Iris pigment epithelial cell (primary cell): ENCODE measurements at places on chromosomes 5 and 9.

- peak; percentile 85 for DNase-seq
Measured at GRCh38 chr9:21904371-21904770, 89.8 kb downstream of the CDKN2A start.

- no peak for DNase-seq
Measured at GRCh38 chr9:133876144-133876543, 116.0 kb downstream of the VAV2 start.

GRCh38 chr5:26662806-26663360 is 375.5 kb downstream of the CDH9 start:
- DNase-seq = no peak

DNA sequence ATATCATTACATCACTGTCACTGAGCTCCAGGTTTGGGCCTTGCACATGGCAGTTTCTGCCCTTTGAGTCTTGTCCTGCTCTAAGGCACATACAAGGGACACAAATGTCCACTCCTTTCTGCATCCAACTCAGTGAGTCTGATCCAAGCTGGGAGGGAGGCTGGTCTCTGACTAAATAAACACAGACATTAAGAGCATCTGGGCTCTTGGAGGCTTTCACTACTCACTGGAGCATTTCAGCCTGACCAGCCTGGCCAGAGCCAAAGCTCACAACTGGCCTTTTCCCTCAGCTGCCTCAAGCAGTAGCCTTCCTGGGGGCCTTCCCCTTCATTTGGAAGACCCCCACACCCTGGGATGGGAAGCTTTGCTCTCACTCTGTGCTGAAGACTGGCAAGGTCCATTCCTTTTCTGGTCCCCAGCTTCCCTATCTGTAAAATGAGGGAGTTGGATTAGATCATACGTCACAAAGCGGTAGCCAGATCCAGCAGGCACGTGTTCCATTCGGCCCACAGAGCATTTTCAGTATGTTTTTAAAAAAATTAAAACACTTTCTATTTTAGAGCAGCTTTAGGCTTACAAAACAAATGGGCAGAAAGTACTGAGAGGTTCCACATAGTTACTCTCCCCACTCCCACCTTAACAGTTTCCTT is 58.6 kb upstream of the XPA start:
- no peak for DNase-seq

GRCh38 chr5:65742565-65743231 is 20.7 kb downstream of the NLN start:
- DNase-seq = peak; percentile 84

DNA sequence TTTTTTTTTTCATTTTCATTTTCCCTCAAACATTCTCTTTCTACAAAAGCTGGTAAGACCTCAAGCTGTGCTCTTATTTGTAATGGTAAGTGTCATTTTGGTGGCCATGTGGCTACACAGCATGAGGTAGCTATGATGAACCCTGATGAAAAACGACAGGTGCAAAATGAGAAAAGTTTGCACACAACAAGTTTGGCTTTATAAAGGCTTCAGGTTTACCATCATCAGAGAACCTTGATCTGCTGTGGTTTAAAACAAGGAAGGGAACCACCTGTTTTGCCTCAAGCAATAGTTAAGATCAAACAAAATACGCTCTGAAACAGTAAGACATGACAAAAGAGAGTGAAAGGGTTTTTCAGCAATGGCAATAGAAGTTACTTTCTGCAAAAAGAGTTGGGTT is 1124.6 kb upstream of the ACO1 start:
- no peak for DNase-seq

GRCh38 chr5:97004423-97005060 is 68.7 kb downstream of the LNPEP start:
- peak; percentile 67 for DNase-seq
